Hematopoietic multipotent progenitor cell treated with erythropoietin and hydrocortisone succinate and interleukin-3 and kit ligand, for 15 days (in vitro differentiated cells): ENCODE measurements at places on chromosomes 5 and 9.

DNA sequence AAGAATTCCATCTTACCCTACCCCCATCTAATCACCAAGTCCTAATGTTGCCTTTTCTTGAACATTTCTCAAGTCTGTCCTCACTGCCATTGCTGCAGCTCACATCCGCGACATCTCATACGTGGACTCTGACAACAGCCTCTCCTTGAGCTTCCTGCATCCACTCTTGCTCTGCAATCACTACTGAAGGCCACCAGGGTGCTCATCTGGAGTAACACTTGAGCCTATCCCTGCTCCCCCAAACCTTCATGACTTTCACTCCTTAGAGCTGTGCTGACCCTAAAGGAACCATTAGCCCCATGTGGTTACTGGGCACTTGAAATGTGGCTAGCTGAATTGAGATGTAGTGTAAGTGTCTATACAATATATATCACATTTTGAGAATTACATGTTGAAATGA, 46.4 kb upstream of the CTXN3 start:
- no peak for DNase-seq

DNA sequence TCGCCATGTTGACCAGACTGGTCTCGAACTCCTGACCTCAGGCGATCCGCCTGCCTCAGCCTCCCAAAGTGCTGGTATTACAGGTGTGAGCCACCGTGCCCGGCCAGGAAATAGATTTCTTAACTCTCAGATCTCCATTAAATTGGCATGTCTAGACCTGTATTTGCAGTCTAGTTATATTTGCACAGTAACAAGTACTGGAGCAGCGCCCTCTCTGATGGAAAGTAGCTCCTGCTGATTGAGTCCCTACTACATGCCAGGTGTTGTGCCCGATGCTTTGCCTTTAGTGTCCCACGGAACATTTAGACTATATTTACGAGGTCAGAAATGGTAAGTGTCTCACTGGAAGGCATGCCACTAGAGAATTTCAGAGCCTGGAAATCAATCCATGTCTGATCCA, 15.8 kb upstream of the TMED9 start:
- DNase-seq: no peak

GRCh38 chr9:26356491-26356890, 536.1 kb downstream of the CAAP1 start:
- no peak for DNase-seq

DNA sequence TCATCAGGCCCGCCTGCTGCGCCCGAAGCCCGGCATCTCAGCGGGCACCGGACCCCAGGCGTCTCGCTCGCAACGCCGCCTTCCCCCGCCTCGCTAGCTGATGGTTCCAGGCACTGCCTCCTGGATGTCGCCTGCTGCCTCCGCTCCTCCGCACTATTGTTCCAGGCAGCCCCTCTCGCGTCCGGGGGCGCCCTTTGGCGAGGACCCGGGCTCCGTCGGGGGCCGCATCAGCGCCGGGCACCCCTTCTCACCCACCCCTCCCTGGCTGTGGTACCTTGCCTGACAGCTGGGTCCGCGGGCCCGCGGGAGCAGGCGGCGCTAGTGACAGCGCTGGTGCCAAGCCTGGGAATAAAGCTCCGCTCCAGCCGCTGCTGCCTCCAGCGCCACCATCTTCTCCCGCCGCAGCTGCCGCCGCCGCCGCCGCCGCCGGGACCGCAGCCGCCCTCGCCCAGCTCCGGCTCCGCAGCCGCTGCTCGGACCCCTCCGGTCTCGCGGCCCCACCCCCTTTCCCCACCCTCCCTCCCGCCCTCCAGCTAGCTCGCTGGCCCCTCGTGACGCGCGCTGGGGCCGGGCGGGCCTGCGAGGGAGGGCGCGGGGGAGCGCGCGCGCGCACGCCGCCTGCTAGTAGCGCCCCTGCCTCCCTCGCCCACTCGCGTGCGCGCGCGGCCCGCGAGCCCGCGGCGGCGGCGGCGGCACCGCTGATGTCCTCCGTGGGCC, at the start of gene APBA1:
TSS of gene APBA1 (minus strand) at position 493 of the 717 bp plus-strand sequence.
- no peak for DNase-seq

- no peak for DNase-seq
Observed at GRCh38 chr5:9168791-9169556, 376.9 kb downstream of the SEMA5A start.

DNA sequence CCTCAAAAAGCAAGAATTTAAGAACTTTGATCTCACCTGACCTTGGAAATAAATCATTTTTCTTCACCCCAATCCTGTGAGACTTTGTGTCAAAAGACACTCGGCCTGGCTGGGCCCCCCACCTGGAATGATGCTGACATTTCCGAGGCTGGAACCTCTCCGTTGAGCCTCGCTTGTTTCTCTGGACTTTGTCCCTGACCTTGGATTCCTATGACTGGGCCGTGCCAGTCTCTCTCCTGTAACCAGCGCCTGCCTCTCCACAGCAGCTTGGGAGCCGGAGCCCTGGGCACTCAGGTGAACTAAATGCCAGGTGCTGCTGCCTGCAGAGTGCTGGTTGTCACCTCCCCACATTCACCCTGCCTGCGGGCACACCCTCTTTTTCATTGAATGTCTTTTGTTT, 62.7 kb downstream of the RETREG1 start:
- DNase-seq: no peak

- no peak for DNase-seq
Observed at GRCh38 chr5:151847871-151848270, 76.1 kb downstream of the G3BP1 start.

DNA sequence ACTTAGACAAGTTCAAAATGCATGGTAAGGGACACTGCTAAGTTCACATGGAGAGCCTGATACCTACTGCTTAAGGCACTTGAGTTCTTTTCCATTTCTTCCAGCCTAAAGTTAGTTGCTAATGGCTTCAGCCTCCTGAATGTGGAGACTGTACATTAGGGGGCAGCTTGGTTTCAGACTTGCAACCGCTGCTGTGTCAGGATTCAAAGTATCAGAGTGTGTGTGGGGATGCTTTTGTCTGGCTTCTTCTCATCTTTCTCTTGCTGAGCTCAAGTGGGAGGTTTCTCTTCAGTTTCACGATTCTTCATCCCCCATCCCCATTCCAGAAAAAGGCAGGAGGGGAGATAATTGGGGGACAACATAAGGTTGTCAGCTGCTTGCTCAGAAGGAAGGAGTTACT, 49.4 kb downstream of the ATP10B start:
- no peak for DNase-seq

DNA sequence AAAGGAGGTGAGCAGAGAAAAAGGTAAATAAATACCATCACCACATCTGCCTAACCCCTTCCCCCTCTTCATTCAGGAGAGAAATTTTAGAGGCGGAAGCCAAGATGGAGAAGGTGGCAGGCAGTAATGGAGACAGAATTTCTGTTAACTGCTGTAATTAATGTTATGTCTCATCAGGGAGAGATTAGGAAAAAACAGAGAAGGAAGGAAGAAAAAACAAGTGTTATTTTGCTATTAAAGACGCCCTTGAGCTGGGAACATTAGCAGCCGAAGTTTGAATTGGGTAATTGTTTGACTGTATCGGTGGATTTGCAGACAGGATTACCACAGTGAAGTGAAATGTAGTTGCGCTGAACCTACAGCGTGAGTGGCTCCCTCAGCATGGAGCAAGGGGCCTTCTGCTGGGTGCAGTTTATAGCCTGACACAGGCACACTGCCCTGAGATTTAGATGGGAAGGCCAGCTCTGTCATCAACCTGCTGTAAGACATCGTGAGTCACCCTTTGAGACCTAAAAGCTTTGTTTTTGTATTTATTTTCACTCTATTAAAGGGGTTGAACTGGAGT, 136.3 kb downstream of the ASTN2 start:
- no peak for DNase-seq

DNA sequence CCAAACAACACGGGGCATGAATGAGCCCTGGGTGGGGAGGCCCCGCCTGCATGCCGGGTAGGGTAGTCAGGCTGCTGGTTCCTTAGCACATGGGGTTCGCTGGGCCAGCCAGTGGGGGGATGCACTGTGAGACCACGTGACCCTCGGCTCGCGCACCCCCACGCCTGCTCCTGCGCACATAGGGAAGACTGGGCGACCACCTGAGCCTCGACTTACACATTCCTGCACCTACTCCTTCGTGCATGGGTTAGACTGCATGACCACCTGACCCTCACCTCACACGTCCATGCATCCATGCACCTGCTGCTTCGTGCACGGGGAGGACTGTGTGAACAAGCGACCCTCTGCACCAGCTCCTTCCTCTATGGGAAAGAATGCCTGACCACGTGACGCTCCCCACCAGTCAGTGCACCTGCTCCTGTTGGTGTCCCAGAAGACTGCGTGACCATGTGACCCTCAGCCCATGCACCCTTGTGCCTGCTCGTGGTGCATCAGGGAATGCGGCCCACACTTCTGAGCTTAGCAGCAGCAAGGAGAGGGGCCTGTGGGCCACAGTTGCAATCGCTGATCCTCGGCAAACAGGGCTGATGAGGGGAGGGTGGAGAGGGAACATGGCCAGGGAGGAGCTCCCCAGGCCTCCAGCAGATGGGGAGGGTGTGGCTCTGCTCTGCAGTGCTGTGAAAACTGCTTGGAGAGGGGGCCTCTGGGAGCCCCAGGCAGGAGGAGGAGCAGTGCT, 18.1 kb downstream of the LPCAT1 start:
- no peak for DNase-seq

- DNase-seq: no peak
Observed at GRCh38 chr5:101611039-101611438, 685.0 kb downstream of the SLCO4C1 start.

DNA sequence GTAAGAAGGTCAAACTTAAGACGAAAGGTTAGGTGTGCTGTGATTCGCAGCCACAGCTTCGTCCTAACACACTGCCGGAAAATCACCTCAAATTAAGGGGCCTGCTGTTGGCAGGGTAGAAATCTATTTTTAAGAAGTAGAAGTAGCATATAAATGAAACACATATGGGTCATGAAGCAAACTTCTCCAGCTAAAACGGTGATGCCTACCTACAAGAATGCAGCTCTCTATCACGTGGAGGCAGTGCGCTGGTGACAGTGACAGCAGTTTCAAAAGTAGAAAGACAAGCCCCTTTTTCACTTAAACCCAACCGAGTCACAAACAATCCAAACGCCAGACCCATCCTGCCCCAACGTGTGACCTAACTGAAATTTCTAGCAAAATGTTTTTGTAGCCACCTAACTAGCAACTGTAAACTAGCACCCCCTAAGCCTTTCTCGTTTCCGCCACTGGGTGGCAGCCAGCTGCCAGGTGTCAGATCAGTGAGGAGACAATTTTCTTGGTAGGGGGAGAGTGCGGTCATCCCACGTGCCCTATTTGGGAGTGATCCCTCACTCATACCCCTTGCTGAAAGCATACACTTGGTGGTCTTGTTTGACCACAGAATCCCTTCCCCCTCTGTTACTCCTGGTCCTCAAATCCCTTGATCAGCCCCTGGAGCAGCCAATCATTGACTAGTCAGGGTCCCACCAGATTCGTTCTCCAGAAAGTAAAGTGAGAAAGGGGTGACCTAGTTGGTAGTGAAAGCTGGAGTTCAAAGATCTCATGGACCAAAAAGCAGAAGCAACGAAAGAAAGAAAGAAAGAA, 71.8 kb upstream of the MAMDC2 start:
- peak; percentile 6 for DNase-seq

DNA sequence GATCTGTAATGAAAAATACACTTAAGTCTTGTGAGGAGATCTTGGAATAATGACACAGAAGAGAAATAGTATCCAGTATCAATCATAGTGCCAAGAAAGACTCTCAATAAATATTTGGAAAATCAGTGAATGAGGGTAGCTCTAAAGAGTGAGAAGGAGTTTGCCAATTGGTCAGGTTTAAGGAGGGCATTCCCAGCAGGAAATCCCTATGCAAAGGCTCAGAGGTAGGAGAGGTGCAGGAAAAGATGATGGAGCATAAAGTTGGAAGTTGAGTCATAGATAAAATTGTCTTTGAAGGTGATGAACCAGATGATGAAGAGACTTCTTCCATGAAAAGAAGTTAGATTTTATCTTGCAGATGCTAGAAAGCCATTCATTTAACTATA, 27.8 kb downstream of the TNPO1 start:
- no peak for DNase-seq

DNA sequence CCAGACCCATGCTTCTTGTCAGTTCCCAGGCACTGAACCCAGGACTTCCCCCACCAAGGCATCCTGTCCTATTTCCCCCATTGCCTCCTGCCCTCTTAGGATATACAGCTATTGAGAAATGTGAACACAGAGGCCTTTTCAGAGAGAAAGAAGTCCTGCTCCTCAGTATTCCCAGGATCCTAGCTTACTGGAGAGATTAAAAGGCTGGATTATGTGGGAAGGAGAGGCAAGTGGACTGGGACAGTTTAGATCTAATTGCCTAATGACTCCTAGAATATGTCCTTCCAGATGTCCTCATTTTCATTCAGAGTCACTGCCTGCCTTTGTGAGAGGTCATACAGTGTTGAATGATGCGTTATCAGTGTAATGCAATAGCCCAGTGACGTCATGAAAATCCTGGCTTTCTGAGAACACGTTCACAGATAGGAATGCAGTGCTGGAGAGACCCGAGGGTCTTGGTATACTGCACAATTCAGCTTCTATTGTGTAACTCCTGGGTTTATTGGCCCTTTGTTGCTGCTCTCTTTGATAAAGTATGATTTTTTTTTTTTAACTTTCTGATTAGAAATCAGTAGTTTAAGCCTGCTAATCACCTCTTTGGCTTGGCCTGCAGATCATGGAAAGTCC, 26.2 kb downstream of the WWC1 start:
- no peak for DNase-seq

DNA sequence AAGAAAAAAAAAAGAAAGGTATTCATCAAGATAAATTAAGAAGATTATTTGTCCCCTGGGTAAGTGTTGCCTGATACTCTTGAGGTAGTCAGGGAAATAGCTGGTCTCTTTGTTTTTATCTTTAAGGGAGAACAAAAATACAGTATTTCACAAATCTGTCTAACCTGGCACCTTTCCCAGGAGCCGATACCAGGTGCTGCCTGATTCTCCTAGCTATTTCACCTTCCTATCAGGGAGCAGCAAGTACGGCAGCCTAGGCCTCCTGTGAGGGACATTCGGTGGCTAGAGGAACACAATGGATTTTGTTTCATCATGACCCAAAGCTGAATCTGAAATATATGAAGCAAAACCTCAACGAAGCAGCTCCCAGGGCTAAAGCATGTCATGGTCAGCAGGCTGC, 86.0 kb downstream of the TARS1 start:
- no peak for DNase-seq

GRCh38 chr5:120435129-120435528, 29.0 kb upstream of the PRR16 start:
- DNase-seq: no peak

GRCh38 chr9:129108805-129109536, 1.6 kb downstream of the CRAT start:
- no peak for DNase-seq

DNA sequence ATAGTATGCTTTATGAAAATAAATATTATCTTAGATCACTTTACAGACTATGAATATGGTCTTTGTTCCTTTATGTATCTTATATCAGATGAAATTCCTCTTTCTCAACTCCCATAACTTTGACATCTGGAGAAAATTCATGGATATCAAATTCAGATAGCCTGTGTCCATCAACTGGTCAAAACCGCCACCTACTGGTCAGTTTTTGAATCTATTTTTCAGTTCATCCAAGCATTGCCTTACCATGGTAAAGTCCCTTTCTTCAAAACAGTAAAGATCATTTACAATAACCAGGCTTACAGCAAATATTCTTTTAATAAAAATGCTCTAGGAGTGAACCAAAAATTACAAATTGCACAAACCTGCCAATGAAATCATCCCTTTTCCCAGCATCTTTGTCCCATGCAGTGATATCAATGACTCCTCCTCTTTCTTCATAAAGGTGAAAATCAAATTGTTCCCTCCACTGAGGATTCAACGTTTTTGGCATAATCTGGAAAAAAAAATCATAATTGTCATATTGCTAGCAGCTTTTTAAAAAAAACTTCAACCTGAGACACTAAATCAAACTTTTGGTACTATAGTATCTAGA, 290.5 kb downstream of the SLF1 start:
- peak; percentile 35 for DNase-seq
